Activated CD4-positive, alpha-beta T cell treated with anti-CD3 and anti-CD28 coated beads for 24 hours (primary cell): ENCODE measurements at places on chromosomes 12 and 14.
A peak's percentile ranks its signal among the peaks of the same experiment; 100 is the strongest.

DNA sequence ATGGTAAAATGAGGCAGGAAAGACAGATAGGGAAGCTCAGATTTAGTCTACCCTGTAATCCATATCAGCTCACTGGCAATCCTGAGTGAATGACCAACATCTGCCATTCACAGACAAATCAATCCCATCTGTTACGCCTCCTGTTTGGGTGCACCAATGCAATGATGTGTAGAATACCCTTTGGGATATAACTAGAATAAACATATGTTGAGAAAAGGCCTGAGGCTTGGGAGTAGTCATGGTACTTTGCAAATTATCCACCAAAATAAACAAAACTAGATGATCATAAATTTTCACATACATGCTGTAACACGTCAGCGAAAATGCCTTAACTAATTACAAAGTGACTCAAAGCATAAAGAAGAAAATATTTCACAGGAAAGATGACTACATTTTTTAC lies 78.8 kb downstream of the KCNC2 start:
- DNase-seq: no peak

GRCh38 chr12:9669534-9669933 lies at the start of gene CLEC2D:
Gene CLEC2D, plus strand, starts transcription at chr12:9669713. Its CDS starts 22 bp downstream, at chr12:9669735.
- no peak for DNase-seq

DNA sequence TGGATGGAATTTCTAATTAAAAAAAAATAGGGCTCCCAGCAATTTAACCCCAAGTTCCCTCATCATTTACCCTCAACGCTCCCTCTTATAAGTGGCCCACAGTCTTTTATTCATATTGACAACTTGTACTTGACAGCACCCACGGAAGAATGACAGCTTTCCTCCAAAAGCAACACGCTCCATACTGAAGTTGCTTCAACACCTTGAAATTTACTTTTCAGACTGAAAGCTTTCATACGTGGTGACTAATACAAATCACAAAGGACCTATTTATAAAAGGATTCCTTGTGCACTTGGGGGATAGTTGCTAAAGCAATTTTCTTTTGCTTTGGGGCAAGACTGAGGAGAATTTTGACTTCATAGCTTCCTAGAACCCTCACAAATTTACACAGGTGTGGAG lies 1629.4 kb upstream of the SEL1L start:
- no peak for DNase-seq

DNA sequence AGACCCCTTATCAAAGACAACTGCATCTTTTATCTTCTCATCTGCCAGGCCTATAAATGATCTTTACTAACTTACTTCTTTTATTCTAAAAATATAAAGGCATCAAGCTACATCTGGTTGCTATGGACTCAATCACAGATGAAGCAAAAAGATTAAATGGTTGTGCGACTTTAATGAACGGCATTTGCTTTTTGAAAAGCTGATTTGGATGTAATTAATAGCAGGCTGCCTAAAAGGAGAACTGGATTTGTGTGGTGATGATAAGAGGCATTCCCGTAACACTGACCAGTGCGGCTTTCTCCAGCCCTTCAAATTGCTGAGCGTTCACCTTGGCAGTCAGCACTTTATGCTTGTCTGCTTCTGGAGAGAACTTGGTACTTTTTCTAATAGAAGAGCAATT lies 103.8 kb downstream of the ARMH4 start:
- DNase-seq: no peak

GRCh38 chr14:53715193-53715721 lies 241.4 kb downstream of the BMP4 start:
- no peak for DNase-seq

- no peak for DNase-seq
Observed at GRCh38 chr14:94392510-94392935, 4.1 kb upstream of the SERPINA1 start.

GRCh38 chr12:11756523-11756922 lies 107.0 kb downstream of the ETV6 start:
- no peak for DNase-seq

- DNase-seq: no peak
Observed at GRCh38 chr12:8771072-8771471, 51.3 kb upstream of the A2ML1 start.

GRCh38 chr12:101552277-101552676 lies 42.5 kb upstream of the MYBPC1 start:
- no peak for DNase-seq

- no peak for DNase-seq
Observed at GRCh38 chr12:5008661-5009060, 35.0 kb upstream of the KCNA5 start.

DNA sequence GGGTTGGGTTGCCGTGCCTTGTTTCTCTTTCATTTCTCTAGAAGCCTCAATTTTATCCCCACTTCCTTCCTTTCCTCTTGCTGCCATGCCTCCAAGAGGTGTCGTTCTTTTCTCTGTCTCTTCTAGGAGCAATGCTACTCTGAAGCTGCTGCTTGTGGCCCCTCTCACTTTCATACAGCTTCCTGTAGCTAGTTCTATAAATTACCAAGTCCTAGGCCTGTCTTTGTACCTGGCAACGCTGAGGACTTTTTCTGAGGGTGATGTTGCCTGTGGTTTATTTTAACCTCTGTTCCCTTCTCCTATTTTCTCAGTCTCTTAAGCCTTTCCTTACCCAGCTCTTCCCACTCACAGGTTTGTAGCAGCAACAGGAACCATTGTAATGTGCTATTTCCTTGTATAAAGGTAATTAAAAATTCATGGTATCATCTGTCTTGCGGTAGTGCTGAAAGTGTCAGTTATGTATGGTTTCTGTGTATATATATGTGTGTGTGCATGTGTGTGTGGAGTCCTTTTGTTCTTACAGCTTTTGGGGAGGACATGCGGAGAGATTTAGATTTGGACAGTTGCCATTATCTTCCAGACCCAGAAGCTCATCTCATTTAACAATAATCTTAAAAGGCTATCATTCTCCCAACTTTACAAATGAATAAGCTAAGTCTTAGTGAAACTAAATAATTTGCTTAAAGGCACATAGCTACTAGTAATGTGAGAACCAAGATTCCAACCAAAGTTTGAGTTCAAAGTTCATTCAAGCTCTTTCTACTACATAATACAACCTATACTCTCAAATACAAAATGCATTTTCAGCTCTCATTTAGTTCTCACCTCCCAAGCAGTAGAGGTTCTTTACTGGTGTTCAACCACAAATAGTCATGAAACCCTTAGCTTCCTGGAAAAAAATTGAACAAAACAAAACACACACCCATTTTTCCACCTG lies 43.8 kb downstream of the DDHD1 start:
- DNase-seq: peak; percentile 31

DNA sequence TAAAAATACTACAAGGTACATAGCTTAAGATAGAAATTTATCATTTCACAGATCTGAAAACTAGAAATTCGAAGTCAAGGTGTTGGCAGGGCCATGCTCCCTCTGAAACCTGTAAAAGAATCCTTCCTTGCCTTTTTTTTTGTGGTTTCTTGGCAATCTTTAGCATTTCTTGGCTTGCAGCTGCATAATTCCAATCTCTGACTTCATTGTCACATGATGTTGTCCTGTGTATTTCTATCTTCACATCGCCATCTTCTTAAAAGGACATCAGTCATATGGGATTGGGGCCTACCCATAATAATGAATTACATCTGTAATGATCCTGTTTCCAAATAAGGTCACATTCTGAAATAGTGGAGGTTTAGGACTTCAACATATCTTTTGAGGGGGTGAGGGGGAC lies 250.4 kb downstream of the TMTC2 start:
- DNase-seq: no peak

GRCh38 chr14:99880651-99881420 lies 87.6 kb downstream of the EML1 start:
- DNase-seq: no peak

DNA sequence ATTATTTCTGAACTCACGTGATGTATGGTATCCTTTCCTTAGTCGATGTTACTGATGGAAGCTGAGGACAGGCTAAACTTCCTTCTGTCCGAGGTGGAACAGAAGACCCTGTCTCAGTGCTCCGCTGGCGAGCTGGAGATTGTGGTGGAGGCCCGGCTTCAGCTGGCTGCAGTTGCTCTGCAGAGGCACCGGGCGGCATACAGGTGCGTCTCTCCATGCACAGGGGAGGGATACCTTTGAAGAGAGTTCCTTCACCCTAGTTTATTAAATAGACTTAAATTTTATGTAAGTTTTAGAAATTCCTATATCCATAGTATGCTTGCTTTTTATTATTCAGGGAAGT lies 186.7 kb upstream of the NEDD1 start:
- DNase-seq: no peak

GRCh38 chr12:56236091-56236490 lies 6.2 kb downstream of the SLC39A5 start:
- no peak for DNase-seq

- DNase-seq: no peak
Observed at GRCh38 chr14:101253948-101254347, 307.3 kb upstream of the DIO3 start.

- no peak for DNase-seq
Observed at GRCh38 chr12:88445705-88446394, 134.4 kb downstream of the KITLG start.

- no peak for DNase-seq
Observed at GRCh38 chr14:51880835-51881580, 20.6 kb downstream of the GNG2 start.

- DNase-seq: no peak
Observed at GRCh38 chr14:38623661-38624060, 367.8 kb upstream of the CLEC14A start.

- no peak for DNase-seq
Observed at GRCh38 chr14:30960216-30960615, 65.2 kb upstream of the AP4S1 start.
